Mesangial cell (primary cell): ENCODE measurements at places on chromosomes 1 and 21. TPM values are rescaled to one million over a fixed set of nuclear protein-coding genes. Genes with fewer than 3 reads are reported as not detected.

Gene B3GALT2
- 0.49 and 1.9 TPM in 2 replicates for total RNA-seq

Gene FAM151A
- total RNA-seq: not detected in 2 replicates

Gene HES3
- not detected in 2 replicates for total RNA-seq

Gene DSTYK
- total RNA-seq: 6.4 and 9.8 TPM in 2 replicates

Gene S100A16
- 433 and 734 TPM in 2 replicates for total RNA-seq

Gene TMEM125
- 0.33 and 2.8 TPM in 2 replicates for total RNA-seq

Gene KPRP
- total RNA-seq: not detected in 2 replicates
